ENCODE measurements at places on chromosomes 1 and 21.

DNA sequence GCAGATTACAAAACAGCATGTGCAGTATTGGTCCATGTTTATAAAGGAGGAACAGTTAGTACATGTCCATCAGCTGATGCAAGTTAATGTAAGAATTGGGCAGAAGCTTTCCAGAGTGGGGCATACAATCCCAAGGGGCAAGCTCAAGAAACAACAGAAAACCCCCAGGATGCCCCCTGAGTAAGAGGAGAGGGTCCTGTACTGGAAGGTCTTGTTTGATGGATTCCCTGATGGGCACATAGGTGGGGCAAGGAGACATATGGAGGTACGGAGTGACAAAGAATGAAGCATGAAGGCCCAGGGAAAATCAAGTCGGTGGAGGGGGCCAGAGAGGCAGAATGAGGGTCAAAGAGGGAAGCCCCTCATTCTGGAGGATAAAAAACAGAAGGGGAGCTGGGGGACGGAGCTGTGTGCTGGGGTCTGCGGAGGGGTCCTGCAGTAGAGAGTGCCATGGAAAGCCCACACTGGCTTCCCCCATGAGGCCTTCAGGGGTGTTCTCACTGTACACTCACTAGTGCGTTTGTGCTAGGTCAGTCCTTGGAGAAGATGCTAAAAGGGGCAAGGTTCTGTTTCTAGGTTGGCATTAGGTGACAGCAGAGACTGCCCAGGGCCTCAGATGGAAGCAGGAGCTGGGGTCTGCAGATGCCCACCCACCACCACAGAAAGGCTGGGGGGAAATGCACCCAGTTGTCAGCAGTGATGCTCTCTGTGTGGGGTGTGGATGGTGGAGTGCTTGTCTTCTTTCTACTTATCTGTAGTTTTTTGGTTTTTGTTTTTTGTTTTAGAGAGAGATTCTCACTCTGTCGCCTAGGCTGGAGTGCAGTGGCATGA is 12.5 kb upstream of the MATN1 start:
- DNase-seq, result no peak

DNA sequence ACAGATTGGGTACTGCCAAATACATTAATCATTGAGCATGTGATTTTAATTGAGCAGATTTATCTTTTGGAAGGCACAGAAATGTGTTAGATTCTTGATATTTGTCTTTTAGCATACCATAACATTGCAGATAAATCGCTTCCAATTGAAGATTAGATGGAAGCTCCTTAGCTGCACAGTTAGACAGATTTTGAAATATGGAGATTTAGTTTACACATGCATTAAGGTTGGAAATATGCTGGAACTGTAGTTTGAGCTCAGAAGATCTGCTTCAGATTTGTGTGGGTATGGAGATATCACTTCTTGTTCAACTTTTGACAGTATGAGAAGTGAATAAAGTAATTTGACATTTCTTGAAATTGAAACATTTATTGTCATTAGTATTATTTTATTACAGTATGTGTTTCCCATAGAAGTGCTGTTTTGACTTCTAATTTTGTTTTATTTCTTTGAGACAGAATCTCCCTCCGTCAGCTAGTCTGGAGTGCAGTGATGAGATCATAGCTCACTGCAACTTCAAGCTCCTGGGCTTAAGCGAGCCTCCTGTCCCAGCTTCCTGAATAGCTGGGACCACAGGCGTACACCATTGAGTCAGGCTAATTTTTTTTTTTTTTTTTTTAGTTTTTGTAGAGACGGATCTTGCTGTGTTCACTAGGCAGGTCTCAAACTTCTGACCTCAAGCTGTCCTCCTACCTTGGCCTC is 29.1 kb downstream of the THRAP3 start:
- no peak for DNase-seq

DNA sequence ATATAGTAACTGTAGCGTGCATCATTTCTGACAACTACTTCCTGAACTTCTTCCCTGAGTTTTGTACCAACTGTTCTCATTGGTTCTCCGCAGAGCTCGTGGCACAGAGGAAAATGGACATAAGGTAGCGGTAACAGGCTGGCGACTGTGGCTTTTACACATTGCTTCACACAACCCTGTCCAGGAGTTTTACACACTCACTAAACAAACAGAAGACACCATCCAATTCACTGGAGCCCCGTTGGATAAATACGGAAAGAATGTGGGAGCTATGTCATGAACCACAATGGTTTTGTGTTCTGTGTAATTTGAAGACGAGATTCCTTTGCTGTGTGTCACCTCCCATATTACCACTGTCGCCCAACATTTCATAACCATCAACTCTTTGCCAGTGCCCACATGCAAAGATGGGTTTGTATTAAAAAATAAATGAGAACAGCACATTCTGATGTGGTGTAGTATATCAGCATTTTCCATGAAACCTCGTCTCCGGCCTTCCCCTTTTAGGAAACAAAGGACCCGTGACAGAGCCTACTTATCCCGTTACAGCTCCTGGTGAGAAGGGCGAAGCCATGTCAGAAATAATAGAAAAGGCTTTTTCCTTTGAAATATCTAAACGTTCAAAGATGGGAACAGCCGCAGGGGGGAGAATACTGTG is 47.4 kb upstream of the ENAH start:
- no peak for DNase-seq

GRCh38 chr1:67672260-67672803 is 12.7 kb upstream of the GADD45A start:
- no peak for DNase-seq

- DNase-seq, result no peak
These were observed 792.8 kb downstream of the ADGRL2 start for GRCh38 chr1:82593561-82593960.

GRCh38 chr1:110616587-110616986 is 10.4 kb upstream of the KCNA2 start:
- DNase-seq, result no peak

GRCh38 chr1:243253211-243253925 is 1.7 kb downstream of the CEP170 start:
- DNase-seq, result no peak

GRCh38 chr1:90710579-90711536 is 6.2 kb downstream of the BARHL2 start:
- DNase-seq, result no peak

GRCh38 chr21:44400791-44401385 is 47.5 kb downstream of the TRPM2 start:
- no peak for DNase-seq

- DNase-seq, result no peak
These were observed 142.6 kb downstream of the ZNF644 start for GRCh38 chr1:90879281-90879680.

DNA sequence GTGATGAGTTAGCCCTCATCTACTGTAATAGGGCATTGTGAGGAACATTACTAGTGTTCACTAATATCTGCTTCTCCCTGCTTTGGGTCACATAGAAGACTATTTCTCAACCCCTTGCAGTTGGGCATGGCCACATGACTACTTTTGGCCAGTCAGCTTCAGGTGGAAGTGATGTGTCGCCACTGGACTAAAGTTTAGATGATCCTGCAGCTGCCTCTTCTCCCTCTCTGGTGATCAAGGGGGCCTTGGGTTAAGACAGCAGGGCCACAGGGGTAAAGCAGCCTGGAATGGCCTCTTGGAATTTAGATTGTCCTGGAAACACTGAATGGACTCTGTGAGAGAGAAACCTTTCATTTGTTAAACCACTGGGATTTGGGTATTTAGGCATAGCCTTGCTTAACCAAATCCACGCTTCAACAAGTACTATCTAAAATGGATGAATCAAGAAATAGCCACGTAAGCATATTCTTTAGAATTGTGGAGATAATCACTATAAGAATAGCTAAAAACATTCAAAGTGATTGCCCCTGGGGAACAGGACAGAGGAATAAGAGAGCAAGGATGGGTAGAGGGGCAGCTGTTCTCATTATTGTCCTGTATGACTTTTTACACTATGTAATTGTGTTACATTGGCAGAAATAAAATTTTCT is 41.2 kb downstream of the OPRD1 start:
- no peak for DNase-seq

- no peak for DNase-seq
These were observed 94.5 kb downstream of the KCND3 start for GRCh38 chr1:111895017-111895416.
